ENCODE measurements at places on chromosomes 11 and 22. TPM values are rescaled to one million over a fixed set of nuclear protein-coding genes. Genes with fewer than 3 reads are reported as not detected.

Gene SCGB1D2
- polyA plus RNA-seq: not detected

Gene SCUBE1
- 0.04 TPM for polyA plus RNA-seq

Gene OR51B5
- polyA plus RNA-seq: 0.16 TPM

Gene PHLDA2
- 0.78 TPM for polyA plus RNA-seq

Gene ARHGAP8
- polyA plus RNA-seq: not detected

Gene SULT4A1
- not detected for polyA plus RNA-seq

Gene IGSF9B
- polyA plus RNA-seq: not detected

Gene MS4A7
- polyA plus RNA-seq: not detected

Gene OR5F1
- not detected for polyA plus RNA-seq

Gene OR51A4
- polyA plus RNA-seq: not detected

Gene RGL4
- not detected for polyA plus RNA-seq

Gene SERPING1
- polyA plus RNA-seq: 23.3 TPM

Gene MAPK8IP2
- 2.2 TPM for polyA plus RNA-seq

Gene SYTL2
- polyA plus RNA-seq: 0.64 TPM

Gene RIBC2
- not detected for polyA plus RNA-seq

Gene CDCA5
- 13.5 TPM for polyA plus RNA-seq

Gene BLID
- polyA plus RNA-seq: not detected

Gene OR51I1
- not detected for polyA plus RNA-seq

Gene WNT11
- 0.42 TPM for polyA plus RNA-seq

Gene NAALADL1
- polyA plus RNA-seq: 67.5 TPM

Gene RASD2
- polyA plus RNA-seq: not detected

Gene THOC5
- 45.8 TPM for polyA plus RNA-seq

Gene WNT7B
- 0.04 TPM for polyA plus RNA-seq

Gene DCHS1
- polyA plus RNA-seq: 0.03 TPM

Gene GSTP1
- polyA plus RNA-seq: not detected

Gene KDM2A
- 37.3 TPM for polyA plus RNA-seq

Gene KCNE3
- polyA plus RNA-seq: 2.3 TPM

Gene NLRP14
- not detected for polyA plus RNA-seq

Gene SORL1
- polyA plus RNA-seq: 138 TPM

Gene CCDC73
- polyA plus RNA-seq: 0.01 TPM

Gene GLB1L2
- 0.59 TPM for polyA plus RNA-seq

Gene MMP8
- polyA plus RNA-seq: not detected

Gene PCNX3
- polyA plus RNA-seq: 16.2 TPM

Gene MGAT3
- 0.04 TPM for polyA plus RNA-seq

Gene HYOU1
- polyA plus RNA-seq: 155 TPM

Gene GAB4
- not detected for polyA plus RNA-seq

Gene NDUFV1
- 88.9 TPM for polyA plus RNA-seq

Gene IRAG1
- polyA plus RNA-seq: 0.29 TPM

Gene AIFM3
- polyA plus RNA-seq: 12.0 TPM

Gene RIMBP3B
- not detected for polyA plus RNA-seq

Gene P2RY6
- 0.29 TPM for polyA plus RNA-seq

Gene APOBEC3B
- polyA plus RNA-seq: 6.7 TPM

Gene GANAB
- 234 TPM for polyA plus RNA-seq

Gene OR4A16
- polyA plus RNA-seq: not detected

Gene RAG2
- polyA plus RNA-seq: not detected

Gene GNG3
- polyA plus RNA-seq: not detected

Gene MOGAT2
- polyA plus RNA-seq: 27.8 TPM

Gene MOV10L1
- 0.12 TPM for polyA plus RNA-seq

Gene DDI1
- polyA plus RNA-seq: not detected

Gene C11orf52
- 11.0 TPM for polyA plus RNA-seq

Gene SEC14L6
- 9.3 TPM for polyA plus RNA-seq

All from HepG2 (cell line).